ENCODE measurements at places on chromosomes 13 and 19.

GRCh38 chr13:78054157-78054556, 135.5 kb upstream of the EDNRB start:
- no peak for DNase-seq

GRCh38 chr13:94968040-94968756, 255.9 kb upstream of the SOX21 start:
- no peak for DNase-seq

DNA sequence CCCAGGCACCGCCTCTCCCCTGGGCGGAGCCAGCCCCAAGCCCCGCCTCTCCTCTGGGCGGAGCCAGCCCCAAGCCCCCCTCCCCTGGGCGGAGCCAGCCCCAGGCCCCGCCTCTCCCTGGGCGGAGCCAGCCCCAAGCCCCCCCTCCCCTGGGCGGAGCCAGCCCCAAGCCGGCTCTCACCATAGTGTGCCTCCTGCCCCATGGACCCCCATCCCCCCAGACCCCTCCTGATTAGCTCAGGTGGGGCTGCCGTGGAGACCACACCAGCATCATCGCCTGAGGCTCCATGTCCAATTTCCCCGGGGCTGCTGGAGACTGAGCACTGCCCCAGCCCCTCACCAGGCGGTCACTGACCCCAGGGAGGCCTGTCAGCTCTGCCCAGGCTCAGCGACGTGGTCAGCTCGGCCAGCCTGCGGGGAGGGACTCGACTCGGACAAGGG, 4.2 kb upstream of the MADCAM1 start:
- peak; percentile 19 for DNase-seq

- DNase-seq, result no peak
Observed at GRCh38 chr19:2232286-2233151, 3.6 kb downstream of the PLEKHJ1 start.

DNA sequence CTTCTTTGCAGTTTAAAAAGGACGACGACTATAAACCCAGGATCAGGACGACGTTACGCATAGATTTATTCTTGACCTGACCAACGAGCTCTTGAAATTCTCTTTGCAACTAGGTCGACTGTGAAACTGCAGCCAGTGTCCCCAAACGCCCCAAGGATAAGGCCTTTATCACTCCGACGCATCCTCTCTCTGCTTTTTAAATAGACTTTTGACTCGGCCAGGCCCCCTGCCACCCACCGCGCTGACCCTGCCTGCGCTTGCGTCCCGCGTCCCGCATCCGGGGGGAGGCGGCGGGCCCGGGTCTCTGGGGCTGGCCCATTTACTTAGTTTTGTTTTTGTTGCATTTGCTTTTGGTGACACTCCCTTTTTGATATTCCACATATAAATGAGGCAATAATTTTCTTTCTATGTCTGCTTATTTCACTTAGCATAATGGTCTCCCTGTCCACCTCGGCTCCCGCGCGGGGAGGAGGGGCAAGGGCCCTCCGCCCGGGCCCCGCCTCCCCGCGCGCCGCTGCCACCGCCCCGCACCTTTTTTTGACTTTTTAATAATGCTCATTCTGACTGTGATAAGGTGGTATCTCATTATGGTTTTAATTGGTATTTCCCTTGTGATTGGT, 17.4 kb downstream of the RB1 start:
- no peak for DNase-seq

DNA sequence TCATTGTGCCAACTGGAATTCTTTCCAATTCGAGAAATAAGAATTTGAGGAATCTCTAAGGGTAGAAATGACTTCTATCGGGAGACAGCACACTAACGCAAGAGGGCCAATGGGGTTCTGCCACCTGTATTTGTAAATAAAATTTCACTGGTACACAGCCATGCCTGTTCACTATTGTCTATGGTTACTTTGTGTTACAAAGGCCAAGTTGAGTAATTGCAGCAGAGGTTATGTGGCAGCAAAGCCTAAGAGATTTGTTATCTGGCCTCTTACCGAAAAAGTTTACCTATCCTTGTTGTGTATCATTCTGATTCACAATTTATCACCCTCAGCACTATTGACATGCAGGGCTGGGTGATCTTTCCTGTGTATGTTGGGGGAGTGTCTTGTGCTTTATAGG, 278.0 kb downstream of the KLF5 start:
- no peak for DNase-seq

- DNase-seq, result no peak
Observed at GRCh38 chr19:17135001-17135853, 59.6 kb downstream of the MYO9B start.
